ENCODE measurements at places on chromosomes 2 and 18.

- no peaks in the 10 kb centered on the region for H3K4me1 ChIP-seq
- no peaks in the 10 kb centered on the region for H3K36me3 ChIP-seq
- no peaks in the 10 kb centered on the region for H3K27me3 ChIP-seq
- no peak overlapping the region for H3K4me3 ChIP-seq
- no peak for DNase-seq
Observed at GRCh38 chr2:170670651-170671050, 44.5 kb upstream of the SP5 start.

DNA sequence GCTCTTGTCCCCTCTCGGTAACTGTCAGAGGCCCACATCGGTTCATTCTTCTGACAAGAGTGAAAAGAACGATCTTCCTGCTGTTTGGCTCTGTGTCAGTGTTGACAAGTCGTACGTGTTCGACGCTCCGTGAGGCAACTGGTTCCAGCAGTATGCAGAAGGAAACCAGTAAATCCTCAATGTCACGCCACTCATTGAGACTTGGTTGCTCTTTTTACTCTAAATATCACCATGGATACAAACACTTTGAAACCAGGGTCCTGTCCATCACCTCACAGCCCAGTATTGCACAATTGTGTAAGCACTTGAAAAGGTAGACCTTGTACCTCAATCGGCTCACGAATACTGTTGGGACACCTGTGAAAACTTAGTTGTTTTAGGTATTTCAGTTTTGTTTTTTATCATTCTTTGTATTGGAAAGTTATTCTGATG lies 136.4 kb downstream of the ZNF407 start:
- H3K36me3 ChIP-seq = no peaks in the 10 kb centered on the region
- no peak overlapping the region for H3K4me3 ChIP-seq
- no peaks in the 10 kb centered on the region for H3K27me3 ChIP-seq
- H3K4me1 ChIP-seq = no peaks in the 10 kb centered on the region

- peaks cover 13% of the 10 kb centered on the region for H3K4me1 ChIP-seq
- no peak overlapping the region for H3K4me3 ChIP-seq
- H3K36me3 ChIP-seq = no peaks in the 10 kb centered on the region
- H3K27me3 ChIP-seq = no peaks in the 10 kb centered on the region
Observed at GRCh38 chr18:23631746-23632145, 31.0 kb downstream of the ANKRD29 start.

DNA sequence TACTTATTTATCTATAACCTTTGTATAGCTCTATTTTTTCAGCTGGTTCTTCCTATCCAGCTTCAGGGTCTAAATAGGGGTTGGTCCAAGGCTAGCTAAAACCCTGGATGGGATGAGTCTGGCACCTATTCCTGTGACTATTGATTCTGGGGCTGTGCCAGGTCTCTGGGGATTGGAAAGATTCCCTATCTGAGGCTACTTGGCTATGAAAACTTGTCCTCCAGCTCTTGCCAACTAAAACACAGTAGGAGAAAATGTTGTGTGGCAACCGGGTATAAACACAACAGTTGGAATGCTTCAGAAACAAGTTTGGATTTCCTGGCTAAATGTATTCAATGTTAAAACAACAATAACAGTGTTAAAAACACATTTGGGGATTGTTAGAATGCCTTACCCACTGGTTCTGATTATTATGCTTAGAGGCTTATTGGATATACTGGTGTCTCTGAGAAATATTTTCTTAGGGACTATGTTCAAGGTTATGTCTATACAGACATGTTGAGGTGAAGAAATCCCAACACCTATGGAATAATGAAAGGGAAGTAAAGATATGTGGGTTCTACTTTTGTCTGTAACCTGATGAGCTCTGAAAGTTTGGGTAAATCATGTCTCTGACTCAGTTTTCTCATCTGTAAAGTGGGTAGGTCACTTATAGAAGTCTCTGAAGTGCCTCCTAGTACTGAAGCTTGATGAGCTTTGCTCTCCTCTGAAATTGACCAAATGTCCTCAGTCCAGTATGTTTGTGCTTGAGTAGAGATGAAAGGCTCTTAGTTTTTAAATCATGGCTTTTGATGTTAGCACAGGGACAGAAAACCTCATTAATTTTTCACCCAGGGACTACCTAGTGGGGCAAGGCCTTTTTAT lies 460.7 kb downstream of the MTX2 start:
- H3K4me3 ChIP-seq = no peak overlapping the region
- peak; percentile 83 for DNase-seq
- H3K4me1 ChIP-seq = peaks cover 20% of the 10 kb centered on the region
- H3K27ac ChIP-seq = peak overlapping the region; percentile 63
- no peaks in the 10 kb centered on the region for H3K36me3 ChIP-seq

DNA sequence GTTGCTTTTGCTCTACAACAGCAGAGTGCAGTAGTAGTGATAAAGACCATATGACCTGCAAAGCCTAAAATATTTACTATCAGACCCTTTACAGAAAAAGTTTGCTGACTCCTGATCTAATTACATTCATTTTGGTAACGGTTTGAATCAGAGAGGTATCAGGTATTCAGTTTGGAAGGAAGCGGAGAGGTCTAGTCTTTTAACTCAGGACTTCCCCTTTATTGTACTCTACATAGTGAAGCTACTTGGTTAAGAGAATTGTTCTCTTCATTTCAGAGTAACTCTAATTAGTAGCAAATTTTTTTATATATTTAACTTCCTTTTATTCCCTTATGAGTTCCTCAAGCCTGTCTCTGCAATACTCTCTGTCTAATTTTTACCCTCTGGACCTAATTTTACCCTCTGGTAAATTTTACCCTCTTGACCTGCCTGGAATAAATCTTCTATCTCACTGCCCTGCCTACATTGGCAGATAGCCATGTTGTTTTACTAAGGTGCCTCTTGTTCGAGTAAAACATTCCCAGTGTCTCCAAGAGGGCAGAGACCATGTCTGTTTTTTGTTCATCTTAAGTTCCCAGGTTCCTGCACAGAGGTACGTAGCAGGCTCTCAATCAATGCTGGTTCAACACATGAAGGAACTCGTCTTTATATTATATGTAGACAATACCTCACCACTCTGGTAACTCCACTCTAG lies 170.6 kb downstream of the DNAH6 start:
- no peak for DNase-seq
- H3K27me3 ChIP-seq = no peaks in the 10 kb centered on the region
- no peak overlapping the region for H3K27ac ChIP-seq
- H3K36me3 ChIP-seq = no peaks in the 10 kb centered on the region

DNA sequence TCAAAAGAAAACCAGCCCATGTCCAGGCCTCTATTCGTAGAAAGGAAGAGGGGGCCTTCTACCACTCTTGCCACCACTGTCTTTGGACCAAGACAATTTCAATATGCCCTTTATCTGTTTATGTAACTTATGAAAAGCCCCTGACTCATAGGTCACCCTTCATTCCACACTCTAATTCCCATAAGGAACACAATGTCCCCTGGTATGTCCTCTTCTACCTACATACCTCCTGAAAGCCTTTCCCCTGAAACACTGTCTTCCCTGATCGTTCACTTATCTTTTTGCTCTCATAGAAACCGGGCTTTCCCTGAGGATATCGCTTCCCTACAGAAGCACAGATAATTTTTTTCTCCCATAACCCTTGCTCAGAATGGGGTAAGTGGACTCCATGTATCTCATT lies 13.3 kb downstream of the EIF2AK3 start:
- H3K27me3 ChIP-seq = no peaks in the 10 kb centered on the region
- no peaks in the 10 kb centered on the region for H3K4me1 ChIP-seq
- no peak for DNase-seq

- peak overlapping the region; percentile 46 for H3K27ac ChIP-seq
- no peaks in the 10 kb centered on the region for H3K4me1 ChIP-seq
- no peaks in the 10 kb centered on the region for H3K27me3 ChIP-seq
- no peak for DNase-seq
- H3K36me3 ChIP-seq = no peaks in the 10 kb centered on the region
Observed at GRCh38 chr18:67417864-67418523, 98.5 kb downstream of the DSEL start.

DNA sequence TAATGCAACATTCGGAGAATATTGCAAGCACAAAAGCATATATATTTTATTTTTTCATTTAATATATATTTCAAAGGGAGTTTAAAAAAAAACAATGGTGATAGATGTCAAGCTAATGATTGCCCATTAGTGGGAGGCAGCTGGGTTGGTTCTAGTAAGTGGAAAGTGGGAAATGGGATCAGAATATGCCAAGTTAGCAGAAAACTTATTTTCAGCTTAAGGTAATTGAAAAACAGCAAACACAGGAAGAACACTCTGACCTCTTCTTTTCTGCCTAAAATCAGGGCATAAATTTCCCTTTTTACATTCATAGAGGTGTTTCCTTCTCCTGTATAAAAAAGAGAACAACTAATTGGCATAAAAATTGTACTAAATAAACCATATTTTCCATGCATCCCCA lies 535.3 kb upstream of the SYT4 start:
- H3K4me1 ChIP-seq = no peaks in the 10 kb centered on the region
- no peak overlapping the region for H3K27ac ChIP-seq

DNA sequence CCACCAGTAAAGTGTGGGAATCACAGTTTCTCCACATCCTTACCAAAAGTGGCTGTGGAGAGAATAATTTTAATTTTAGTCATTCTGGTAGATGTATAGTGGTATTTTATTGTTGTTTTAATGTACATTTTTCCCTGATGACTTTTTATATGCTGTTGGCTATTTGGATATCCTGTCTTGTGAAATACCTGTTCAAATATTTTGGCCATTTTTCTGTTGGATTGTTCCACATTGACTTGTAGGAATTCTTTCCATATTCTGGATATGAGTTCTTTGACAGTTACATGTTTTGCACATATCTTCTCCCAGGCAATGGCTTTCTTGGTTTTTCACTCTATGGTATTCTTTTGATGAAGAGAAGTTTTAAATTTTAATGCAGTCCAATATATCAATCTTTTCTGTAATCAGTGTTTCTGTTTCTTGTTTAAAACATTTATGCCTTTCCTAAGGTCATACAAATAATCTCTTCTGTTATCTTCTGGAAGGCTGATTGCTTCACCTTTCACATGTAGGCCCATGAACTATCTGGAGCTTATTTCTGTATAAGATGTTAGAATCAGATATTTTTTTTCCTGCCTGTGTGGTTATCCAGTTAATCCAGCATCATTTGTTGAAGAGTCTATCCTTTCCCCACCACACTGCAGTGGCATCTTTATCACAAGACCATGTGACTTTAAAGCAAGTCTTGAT lies 19.0 kb downstream of the AFTPH start:
- no peak overlapping the region for H3K27ac ChIP-seq
- DNase-seq = no peak
- no peaks in the 10 kb centered on the region for H3K27me3 ChIP-seq
- peaks cover 6% of the 10 kb centered on the region for H3K4me1 ChIP-seq
- H3K36me3 ChIP-seq = no peaks in the 10 kb centered on the region

GRCh38 chr2:207974216-207974605 lies 51.1 kb downstream of the PLEKHM3 start:
- H3K4me1 ChIP-seq = peaks cover 8% of the 10 kb centered on the region
- no peaks in the 10 kb centered on the region for H3K27me3 ChIP-seq
- no peak for DNase-seq
- no peak overlapping the region for H3K27ac ChIP-seq
- H3K4me3 ChIP-seq = no peak overlapping the region
- peaks cover 19% of the 10 kb centered on the region for H3K36me3 ChIP-seq

DNA sequence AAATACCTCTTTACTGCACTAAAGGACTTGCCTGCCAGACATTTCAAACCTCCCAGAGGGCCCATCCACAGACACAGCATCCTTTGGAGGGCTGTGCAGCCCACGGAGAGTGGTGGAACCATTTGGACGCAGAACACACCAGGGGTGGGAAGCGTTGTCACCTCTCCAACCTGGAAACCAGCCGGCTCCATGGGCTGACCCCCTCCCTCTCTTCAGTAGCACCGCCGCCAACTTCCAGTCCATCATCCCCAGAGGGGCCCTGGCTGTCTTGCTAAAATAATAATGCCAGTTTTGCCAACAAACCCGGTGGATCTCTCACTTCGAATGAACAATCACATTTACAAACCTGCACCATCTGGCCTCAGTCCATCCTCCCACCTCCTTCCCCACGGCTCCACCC lies 203.9 kb downstream of the FBXO15 start:
- no peaks in the 10 kb centered on the region for H3K4me1 ChIP-seq
- H3K27ac ChIP-seq = no peak overlapping the region
- H3K36me3 ChIP-seq = no peaks in the 10 kb centered on the region
- no peak overlapping the region for H3K4me3 ChIP-seq
- no peaks in the 10 kb centered on the region for H3K27me3 ChIP-seq
- DNase-seq = no peak

GRCh38 chr2:165587335-165587938 lies 117.9 kb downstream of the CSRNP3 start:
- H3K36me3 ChIP-seq = no peaks in the 10 kb centered on the region
- no peak overlapping the region for H3K27ac ChIP-seq
- H3K4me1 ChIP-seq = no peaks in the 10 kb centered on the region

GRCh38 chr18:32775628-32776027 lies 2.8 kb upstream of the KLHL14 start:
- no peaks in the 10 kb centered on the region for H3K27me3 ChIP-seq
- peaks cover 22% of the 10 kb centered on the region for H3K4me1 ChIP-seq
- H3K36me3 ChIP-seq = no peaks in the 10 kb centered on the region
- DNase-seq = no peak

- no peak overlapping the region for H3K4me3 ChIP-seq
- H3K4me1 ChIP-seq = no peaks in the 10 kb centered on the region
- no peaks in the 10 kb centered on the region for H3K27me3 ChIP-seq
- no peak for DNase-seq
- H3K27ac ChIP-seq = no peak overlapping the region
- no peaks in the 10 kb centered on the region for H3K36me3 ChIP-seq
Observed at GRCh38 chr2:213722565-213722964, 438.3 kb downstream of the SPAG16 start.

DNA sequence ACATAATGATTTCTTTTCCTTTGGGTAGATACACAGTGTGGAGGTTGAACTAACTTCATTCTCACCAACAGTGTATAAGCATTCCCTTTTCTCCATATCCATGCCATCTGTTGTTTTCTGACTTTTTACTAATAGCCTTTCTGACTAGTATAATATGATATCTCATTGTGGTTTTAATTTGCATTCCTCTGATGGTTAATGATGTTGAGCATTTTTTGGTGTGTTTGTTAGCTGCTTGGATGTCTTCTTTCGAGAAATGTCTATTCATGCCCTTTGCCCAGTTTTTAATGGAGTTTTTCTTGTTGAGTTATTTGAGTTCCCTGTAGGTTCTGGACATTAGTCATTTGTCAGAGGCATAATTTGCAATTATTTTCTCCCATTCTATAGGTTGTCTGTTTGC lies 59.8 kb downstream of the MARCHF4 start:
- no peak for DNase-seq
- H3K27ac ChIP-seq = no peak overlapping the region
- H3K4me3 ChIP-seq = no peak overlapping the region
- no peaks in the 10 kb centered on the region for H3K36me3 ChIP-seq
- no peaks in the 10 kb centered on the region for H3K4me1 ChIP-seq
- peaks cover 11% of the 10 kb centered on the region for H3K27me3 ChIP-seq

DNA sequence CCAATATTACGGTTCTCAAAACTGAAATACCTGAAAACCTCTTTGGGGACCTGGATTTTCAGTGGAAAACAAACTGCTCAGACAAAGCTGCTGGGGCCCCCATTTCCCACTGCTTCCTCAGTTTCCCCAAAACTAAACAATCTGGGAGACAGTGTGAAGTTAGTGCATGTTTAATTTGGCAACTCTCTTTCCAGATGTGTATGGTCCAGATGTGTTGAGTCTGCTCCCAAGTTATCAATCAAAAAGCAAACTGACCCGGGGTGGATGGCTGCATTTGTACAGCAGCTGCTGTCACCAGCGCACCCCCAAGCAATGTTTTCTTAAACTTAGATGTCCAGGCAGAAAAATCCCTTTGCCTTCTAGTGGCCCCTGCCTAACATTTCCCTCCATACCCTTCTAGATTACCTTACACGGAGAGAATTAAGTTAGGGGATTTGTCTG lies 136.9 kb downstream of the COPS8 start:
- H3K27me3 ChIP-seq = no peaks in the 10 kb centered on the region
- H3K4me1 ChIP-seq = no peaks in the 10 kb centered on the region
- H3K27ac ChIP-seq = peak overlapping the region; percentile 42
- no peaks in the 10 kb centered on the region for H3K36me3 ChIP-seq

All from tibial artery (tissue), 4 donors.